ENCODE measurements at places on chromosomes 7 and 10.
A peak's percentile ranks its signal among the peaks of the same experiment; 100 is the strongest.

- no peak overlapping the region for H3K27ac ChIP-seq
- DNase-seq = peak; percentile 76
- H3K4me3 ChIP-seq = peak overlapping the region; percentile 18
These were observed 5.3 kb downstream of the HOXA11 start for GRCh38 chr7:27179503-27180430.

GRCh38 chr7:156735851-156736250 is 95.3 kb downstream of the RNF32 start:
- no peak overlapping the region for H3K4me3 ChIP-seq
- H3K36me3 ChIP-seq = peaks cover 3% of the 10 kb centered on the region
- DNase-seq = no peak
- H3K27me3 ChIP-seq = no peaks in the 10 kb centered on the region
- H3K4me1 ChIP-seq = no peaks in the 10 kb centered on the region

DNA sequence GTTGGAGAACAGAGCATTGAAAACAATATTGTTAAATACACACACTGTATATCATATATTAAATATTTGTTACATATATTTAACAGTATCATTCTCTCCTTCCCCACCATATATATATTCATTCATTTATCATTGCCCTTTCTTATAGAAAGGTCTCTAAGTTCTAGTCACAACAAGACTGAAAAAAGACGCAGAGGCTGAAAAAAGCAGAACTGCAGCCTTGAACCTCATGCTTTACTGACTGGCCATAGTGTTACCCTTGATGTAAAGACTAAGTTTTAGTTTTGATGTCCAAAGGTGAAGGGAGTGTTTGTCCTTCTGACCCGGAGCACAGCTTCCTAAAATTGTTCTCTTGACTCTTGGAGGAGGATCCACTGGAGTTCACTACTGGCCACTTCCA is 247.9 kb downstream of the PTEN start:
- no peaks in the 10 kb centered on the region for H3K27me3 ChIP-seq
- no peak overlapping the region for H3K4me3 ChIP-seq
- no peaks in the 10 kb centered on the region for H3K36me3 ChIP-seq

- H3K36me3 ChIP-seq = no peaks in the 10 kb centered on the region
- no peak for DNase-seq
- no peaks in the 10 kb centered on the region for H3K4me1 ChIP-seq
- no peak overlapping the region for H3K27ac ChIP-seq
These were observed 412.2 kb upstream of the SORCS1 start for GRCh38 chr10:107576746-107577145.

DNA sequence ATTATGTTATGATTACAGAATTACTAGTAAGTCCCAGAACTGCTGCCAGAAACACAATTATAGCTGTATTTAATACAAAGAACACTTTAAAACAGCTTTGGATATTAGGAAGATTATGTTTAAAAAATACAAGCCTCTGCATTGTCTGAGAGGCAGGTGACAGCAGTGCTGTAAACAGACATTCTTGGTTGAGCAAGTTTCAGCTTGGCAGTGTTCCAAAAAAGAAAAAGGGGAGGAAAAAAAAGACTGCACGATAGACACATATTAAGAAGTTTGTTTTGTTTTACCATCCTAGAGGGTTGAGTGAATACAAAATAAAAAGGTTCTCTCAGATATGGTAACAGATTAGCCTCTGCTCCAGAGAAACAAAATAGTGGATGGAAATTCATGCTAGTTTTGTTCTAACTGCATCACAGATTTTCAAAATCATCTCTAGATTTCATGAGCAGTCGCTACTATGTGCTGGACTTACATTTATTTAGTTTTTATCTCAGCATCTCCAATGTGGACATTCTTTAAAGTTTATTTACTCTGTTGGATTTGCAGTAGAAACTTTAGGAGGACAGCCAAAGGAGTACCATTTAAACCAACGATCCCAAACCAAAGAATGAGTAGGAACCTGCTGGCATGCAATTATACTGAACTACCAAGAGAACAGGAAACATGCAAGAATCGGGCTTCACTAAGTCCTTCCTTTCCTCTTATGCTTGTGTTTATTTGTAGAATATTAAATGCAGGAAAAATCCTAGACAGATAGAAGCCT is 9.0 kb downstream of the FAM204A start:
- H3K4me3 ChIP-seq = no peak overlapping the region
- no peak overlapping the region for H3K27ac ChIP-seq
- no peak for DNase-seq
- peaks cover 85% of the 10 kb centered on the region for H3K36me3 ChIP-seq
- H3K27me3 ChIP-seq = no peaks in the 10 kb centered on the region
- H3K4me1 ChIP-seq = peaks cover 19% of the 10 kb centered on the region

- no peak overlapping the region for H3K4me3 ChIP-seq
- no peaks in the 10 kb centered on the region for H3K36me3 ChIP-seq
- no peaks in the 10 kb centered on the region for H3K27me3 ChIP-seq
- H3K4me1 ChIP-seq = peaks cover 30% of the 10 kb centered on the region
These were observed 376.6 kb downstream of the RPS24 start for GRCh38 chr10:78410046-78410965.
